ENCODE measurements at places on chromosomes 4 and X.

DNA sequence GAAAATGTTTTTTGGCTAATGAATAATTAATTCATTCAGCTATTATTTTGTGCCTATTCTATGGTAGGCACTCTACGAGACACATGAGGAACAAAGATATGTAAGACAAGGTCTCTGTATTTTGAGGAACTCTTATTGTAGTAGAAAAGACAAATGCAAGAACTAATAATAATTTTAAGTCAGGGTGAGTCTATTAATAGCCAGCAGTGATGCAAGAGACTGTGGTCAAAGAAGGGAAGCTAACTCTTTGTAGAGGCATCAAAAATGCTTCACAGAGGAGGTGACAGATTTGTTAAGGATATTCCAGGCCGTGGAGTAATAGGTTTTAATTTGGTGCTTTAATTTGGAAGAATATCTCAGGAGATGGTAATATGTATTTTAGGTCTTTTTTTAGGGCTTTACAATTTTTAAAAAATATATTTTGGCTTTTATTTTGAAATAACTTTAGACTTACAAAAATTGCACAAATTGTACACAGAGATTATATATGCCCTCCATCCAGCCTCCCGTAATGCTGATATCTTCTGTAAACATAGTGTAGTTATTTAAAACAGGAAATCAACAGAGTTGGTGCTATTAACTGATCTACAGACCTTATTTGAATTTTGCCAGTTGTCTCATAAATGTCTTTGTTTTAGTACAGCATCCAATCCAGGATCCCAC, 48.1 kb downstream of the DCLK2 start:
- DNase-seq, result no peak

DNA sequence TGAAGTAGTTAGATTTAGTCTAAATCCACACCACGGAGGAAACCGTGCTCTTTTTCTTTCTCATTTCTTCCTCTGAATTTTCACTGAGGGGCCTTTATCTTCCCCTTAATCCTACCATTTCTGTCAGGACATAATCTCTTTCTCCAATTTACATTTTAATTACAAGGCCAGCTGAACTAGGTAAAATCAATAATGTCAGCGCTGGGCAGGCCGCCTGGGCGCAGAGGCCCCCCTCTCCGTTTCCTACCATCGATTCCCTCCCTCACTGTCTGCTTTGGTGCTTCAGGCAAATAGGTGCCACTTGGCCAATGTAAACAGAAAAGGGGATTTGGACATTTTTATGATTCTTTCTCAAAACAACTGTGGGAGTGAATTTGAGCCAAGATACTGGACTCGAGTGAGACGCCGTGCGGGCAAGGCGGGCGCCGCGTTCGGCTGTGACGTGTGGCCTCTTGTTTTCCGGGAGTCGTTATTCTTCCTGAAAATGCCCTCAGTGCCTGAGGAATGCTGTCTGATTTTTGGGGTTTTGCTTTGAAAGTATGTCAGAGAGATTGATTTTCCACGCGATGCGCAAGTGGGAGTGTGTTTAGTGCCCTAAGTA, 22.6 kb downstream of the UVSSA start:
- DNase-seq, result no peak

DNA sequence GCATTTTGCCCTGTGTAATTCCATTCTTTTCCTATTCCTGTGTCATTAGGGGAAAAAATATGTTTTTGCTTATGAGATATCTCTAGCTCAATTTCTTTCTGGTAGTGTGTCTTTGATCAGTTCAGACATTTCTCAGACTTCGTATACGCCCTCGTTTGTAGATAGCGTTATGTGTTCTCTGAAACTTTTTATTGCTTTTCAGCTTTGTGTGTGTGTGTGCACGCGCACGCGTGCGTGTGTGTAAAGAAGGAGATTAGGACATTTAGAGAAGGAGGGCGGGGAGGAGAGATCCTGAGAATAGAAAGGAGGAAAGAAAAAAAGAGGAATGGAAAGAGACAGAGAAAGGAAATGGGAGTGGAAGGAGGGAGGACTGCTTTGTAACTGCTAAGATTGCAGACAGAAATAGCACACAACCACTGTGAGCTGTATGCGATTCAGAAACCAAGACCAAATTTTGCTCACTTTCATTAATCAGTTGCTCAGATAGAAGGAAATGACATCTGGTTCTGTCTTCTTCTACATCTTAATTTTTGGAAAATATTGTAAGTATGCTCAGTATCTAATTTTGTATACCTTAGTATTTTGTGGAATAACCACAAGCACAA, at the start of gene RXFP1:
RXFP1 (plus strand) TSS at position 399 of the 605 bp plus-strand sequence; CDS start at position 494, 95 bp downstream.
- DNase-seq, result no peak

- DNase-seq, result no peak
Measured at GRCh38 chr4:6960628-6961412, 51.2 kb downstream of the TBC1D14 start.

GRCh38 chr4:163949976-163950601, 455.6 kb downstream of the TMA16 start:
- DNase-seq, result no peak

DNA sequence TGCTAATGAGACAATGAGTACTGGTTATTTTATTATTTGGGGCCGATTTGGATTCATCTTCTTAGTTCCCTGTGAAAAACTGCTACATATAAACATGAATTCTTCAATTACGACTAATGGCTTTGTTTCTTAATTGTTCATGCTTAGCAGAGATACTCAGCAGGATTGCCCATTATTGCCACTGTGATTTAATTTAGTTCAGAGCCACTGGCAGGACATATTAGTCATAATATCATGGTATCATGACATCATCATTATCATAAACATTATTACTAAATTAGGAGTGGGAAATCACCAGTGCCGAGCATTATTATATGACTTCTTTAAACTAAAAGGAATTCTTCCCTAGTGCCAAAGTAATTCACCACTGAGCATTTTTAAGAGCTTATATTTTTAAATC, 201.4 kb downstream of the SPOCK3 start:
- no peak for DNase-seq

DNA sequence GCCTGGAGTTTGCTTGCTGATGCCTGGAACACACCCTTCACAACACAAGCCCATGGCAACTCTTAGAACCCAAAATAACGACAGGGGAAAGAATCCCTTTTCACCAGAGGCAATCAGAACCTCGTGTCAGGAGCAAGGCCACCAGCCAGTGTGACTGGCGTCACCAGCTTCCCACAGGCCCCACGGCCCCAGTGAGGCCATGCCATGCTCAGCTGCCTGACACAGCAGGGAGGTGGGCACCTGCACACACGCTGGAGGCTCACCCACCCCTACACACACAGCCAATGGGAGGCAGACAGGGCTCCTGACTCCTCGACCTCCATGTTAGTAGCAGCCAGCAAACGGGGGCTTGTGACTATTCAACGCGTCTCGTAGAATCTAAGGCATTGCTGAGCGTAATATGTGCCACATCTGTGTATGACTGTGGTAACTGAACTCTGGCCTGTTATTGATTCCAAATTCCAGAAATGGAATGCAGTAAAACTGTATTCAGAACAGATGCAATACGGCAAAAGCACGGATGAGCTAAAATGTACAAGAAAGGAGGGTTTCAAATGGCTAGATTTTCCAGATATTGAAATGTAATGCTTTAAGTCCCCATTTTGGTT, 28.5 kb downstream of the RNF212 start:
- DNase-seq, result no peak

DNA sequence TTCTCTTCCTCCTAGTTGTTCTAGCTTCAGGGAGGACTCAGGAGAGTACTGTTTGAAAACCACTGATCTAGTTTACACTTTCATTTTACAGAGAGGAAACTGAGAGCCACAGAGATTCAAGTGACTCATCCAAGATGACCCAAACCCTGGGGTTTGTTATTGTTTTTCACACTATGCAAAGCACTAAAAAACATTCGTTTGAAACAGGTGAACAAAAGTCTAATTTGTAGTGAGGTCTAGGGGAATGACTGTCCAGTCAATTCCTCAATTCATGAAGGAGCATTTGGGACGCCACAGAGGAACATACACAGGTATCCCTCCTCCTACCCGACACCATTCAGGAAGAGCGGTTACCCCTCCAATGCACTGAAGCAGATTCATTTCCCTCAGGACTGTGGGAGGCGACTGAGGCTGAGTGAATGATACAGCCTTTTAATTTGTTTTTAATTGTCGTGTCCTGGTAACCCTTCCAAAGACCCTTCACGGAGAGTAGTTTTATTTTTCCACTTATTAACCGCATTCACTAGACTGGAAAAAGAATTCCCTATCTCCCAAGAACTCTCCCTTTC, 30.3 kb downstream of the TLR10 start:
- no peak for DNase-seq

DNA sequence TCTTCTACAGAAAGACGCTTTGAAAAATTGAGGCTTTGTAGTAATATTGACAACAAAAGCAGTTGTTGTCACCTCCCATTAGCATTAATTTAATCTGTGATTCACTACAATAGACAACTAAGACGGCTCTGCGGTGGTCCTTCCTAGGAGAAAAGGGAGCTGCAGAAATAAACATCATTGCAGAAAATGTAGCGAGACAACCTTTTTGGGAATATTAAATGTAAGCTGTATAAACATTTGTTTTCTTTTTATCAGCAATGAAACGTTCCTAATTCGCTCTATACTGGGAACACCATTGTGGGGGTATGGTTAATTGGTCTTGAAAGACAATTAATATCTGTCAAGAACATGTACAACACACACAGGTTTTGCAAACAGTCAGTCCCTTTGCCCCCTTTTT, 583.3 kb upstream of the TENM3 start:
- DNase-seq, result no peak

DNA sequence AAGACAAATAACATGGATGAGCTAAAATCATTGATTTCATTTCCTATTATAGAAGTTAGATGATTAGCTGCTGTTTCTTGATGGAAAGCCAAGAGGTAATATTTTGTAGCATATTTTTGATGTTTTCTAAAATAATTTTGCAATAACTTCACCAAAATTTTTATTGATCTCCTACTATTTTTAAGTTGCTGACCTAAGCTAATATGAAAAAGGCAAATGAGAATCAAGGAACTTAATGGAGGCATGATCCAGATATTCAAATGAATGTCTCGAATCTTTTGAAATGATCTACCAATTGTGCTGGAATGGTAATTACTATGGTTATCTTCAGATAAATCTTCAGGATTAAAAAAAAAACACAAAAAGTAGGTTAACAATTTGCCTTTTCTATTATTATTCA, 1591.4 kb upstream of the PCDH7 start:
- DNase-seq, result no peak

- no peak for DNase-seq
Measured at GRCh38 chrX:133749370-133749769, 236.0 kb downstream of the GPC3 start.

DNA sequence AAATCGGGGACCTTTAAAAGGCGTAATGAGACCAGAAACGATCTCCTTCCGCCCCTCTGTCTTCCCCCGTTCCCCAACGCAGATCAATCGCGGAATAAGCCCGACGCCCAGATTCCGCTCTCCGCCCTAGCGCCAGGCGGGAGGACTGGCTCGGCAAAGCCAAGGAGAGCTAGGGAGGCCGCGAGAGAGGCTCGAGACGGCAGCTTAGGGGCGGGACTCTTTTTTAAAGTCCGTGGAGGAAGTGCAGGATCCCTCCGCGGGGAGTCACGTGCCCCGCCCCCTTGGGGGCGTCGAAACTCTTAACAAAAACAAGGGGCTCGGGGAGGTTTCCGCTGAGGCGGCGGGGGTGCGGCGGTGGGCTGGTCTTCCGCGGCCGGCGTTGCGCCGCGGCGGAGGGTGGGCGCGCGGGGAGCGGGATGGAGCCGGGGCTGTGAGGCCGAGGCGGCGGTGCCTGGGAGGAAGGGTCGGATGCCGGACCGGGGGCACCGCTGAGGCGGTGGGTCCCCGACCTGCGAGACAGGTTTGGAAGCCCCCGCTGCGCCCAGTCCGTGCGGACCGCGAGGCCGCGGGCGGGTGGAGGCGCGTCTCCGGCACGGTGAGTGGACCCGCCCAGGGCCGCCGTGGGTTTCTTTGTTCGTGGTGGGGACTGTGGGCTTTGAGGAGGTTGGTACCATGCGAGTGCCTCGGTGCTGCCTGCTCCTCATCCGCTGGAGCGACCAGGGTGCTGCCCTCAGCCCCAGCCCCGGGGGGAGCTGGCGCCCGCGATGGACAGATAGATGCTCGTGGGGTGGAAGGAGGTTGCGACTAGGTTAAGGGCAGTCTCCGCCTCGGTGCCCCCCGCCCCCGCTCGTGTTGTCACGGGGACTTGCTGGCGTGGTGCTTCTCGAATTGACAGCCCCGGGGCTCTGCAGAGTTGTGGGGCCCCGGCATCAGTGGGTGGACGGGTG, at the start of gene CCNG2:
CCNG2 (plus strand) TSS at position 296 of the 947 bp plus-strand sequence. CDS start 1,326 bp downstream, outside the sequence.
- DNase-seq, result peak; percentile 64

GRCh38 chr4:124322234-124323065, 390.1 kb downstream of the ANKRD50 start:
- no peak for DNase-seq

GRCh38 chr4:48831532-48832030, 693 bp downstream of the OCIAD1 start:
- no peak for DNase-seq

- DNase-seq, result no peak
Measured at GRCh38 chrX:140440876-140441275, 64.0 kb downstream of the SOX3 start.

GRCh38 chr4:185838104-185838452, 26.1 kb upstream of the SORBS2 start:
- DNase-seq, result no peak

GRCh38 chr4:64705989-64706388, 296.7 kb upstream of the TECRL start:
- no peak for DNase-seq

DNA sequence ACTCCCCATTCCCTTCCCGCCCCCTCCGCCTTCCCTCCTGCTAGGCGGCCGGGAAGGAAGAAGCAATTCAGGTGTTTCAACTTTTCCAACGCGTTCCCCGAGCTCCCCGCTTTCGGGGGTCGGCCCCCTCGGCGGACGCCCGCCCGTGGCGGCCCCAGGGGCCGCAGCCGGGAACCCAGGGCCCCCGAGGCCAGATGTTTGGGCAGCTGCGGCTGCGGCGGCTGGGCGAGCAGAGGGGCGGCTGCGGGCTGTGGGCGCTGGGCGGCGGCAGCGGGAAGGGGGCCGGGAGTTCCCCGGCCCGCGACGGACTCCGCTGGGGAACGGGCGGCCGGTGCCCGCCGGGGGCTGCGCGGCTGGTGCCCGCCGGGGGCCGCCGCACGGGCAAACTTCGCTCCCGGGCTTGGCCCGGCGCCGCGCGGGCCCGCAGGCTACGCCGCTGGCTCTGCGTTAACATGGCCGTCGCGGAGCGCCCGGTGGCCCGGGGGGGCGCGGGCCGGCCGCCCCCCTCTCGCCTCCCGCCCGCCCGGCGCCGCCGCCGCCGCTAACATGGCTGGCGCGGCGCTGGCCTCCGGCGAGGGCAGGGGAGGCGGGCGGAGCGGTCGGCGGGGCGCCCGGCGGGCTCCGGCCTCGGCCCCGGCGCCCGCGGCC, 510 bp downstream of the HMGB3 start:
- no peak for DNase-seq

Measured in activated T-helper 1 cell treated with Interleukin-2 at 50 U/mL for 16 hours (primary cell).